ENCODE measurements at places on chromosomes 5 and 9.

DNA sequence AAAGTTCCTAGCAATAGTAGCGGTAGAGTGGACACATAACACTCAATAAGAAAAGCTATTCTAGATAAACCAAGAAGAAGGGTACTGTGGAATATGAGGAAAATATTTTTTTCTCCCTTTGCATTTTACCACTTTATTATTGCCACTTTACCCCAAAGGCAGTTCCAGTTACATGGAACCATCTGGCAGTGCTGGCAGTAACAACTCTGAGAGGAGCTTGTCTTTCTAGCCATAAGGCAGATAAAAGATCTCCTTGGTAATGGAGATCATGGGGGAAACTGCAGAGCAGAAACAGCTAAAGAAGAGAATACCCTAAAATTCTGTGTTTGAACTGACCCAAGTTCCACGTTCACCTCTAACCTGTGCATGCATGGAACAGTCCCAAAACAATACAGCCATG lies 38.5 kb downstream of the UBTD2 start:
- DNase-seq = no peak

GRCh38 chr5:156534906-156535485 lies 208.0 kb downstream of the SGCD start:
- no peak for DNase-seq

DNA sequence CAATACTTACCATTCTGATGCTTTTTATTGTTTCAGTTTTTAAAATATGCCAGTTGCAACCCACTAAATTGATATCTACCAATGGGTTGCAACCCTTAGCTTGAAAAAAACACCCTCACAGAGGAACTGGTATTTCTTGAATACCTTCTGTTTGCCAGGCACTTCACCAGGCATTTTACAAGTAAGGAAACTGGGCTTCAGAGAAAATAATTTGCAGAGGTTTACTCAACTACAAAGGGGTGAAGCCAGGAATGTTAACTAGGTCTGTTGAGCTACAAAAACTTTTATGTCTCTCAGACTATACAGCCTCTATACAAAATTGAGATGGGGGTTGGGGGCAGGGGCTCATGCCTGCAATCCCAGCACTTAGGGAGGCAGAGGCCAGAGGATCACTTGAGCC lies 65.0 kb downstream of the STX17 start:
- DNase-seq = no peak

GRCh38 chr9:121075251-121076036 lies 689 bp downstream of the CNTRL start:
- DNase-seq = no peak

- DNase-seq = no peak
These were observed 910 bp downstream of the ENG start for GRCh38 chr9:127853312-127854183.
